ENCODE measurements at places on chromosomes 1 and 21. TPM values are rescaled to one million over a fixed set of nuclear protein-coding genes. Genes with fewer than 3 reads are reported as not detected.
A peak's percentile ranks its signal among the peaks of the same experiment; 100 is the strongest.

GRCh38 chr21:30468900-30469714 is 11.1 kb downstream of the KRTAP19-1 start:
- no peak overlapping the region for H3K27ac ChIP-seq
- no peak overlapping the region for H3K4me3 ChIP-seq
- H3K27me3 ChIP-seq, result no peaks in the 10 kb centered on the region
- DNase-seq, result no peak

DNA sequence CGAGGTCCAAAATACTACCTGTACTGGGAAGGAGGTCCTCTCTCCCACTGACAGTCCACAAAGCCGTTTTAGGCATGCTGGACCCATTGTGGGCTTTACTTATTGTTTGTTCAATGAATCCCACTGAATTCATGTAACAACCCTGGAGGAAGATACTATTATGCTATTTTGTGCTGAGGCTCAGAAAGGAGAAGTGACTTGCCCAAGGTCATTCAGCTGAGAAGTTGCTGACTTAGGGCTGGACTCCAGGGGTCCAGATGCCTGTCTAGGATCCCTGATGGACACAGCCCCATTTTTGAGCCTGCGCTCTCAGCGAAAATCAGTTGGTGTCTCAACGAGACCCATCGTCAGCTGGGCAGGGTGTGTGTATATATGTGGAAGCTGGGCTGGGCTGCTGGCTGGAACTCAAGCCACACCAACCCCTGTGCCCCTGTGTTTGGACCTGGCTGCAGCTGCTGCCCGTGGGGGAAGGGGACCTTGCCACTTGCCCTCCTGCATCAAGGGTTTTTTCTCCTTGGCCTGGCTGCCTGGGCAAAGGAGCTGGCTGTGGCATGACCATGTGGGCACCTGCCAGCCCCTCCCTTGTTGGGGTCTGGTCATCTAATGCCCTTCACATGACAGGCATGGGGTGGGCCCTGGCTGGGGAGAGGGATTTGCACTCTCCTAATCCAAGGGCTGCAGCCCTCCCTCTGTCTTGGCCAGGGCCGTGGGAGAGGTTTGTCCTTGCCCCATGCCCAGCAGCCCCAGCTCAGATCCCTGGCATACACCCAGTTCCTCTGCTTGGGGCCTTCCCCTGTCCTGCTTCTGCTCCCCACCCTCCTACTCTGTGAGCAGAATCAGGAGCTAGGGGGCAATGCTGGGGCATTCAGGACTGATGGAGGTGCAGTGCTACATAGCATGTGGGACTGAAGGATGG is 15.0 kb downstream of the KCNQ4 start:
- peaks cover 12% of the 10 kb centered on the region for H3K27me3 ChIP-seq
- H3K36me3 ChIP-seq, result no peaks in the 10 kb centered on the region
- H3K4me1 ChIP-seq, result peaks cover 16% of the 10 kb centered on the region
- H3K27ac ChIP-seq, result no peak overlapping the region
- peak; percentile 26 for DNase-seq
- no peak overlapping the region for H3K4me3 ChIP-seq

DNA sequence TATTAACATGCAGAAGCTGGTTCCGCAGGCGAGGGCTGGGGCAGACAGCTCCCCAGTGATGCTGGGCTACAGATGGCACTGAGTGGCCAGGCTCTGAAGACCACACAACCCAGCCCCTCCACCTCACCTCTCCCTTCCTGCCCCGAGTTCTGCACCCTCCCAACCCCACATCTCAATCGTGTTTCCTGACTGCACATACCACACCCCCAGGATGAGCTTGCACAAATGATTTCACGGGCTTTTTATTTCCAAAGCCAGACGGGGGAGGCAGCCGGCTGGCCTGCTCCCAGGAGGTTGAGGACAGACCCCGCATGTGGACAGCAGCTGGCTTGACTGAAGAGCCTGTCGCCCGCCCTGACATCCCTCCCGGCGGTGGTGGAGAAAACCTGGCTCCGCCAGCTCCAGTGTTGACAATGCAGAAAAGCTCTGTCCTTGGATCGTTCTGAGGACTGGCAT is 21.4 kb upstream of the ALDH4A1 start:
- H3K4me3 ChIP-seq, result peak overlapping the region; percentile 30
- H3K36me3 ChIP-seq, result peaks cover 3% of the 10 kb centered on the region
- DNase-seq, result peak; percentile 82
- H3K27me3 ChIP-seq, result no peaks in the 10 kb centered on the region
- peaks cover 53% of the 10 kb centered on the region for H3K4me1 ChIP-seq

NR0B2 gene
- total RNA-seq, result not detected

SPOCD1 gene
- 58.6 TPM for total RNA-seq

WDR64 gene
- not detected for total RNA-seq

RASSF5 gene
- total RNA-seq, result 0.59 TPM
